ENCODE measurements at places on chromosomes 13 and 19.
A peak's percentile ranks its signal among the peaks of the same experiment; 100 is the strongest.

DNA sequence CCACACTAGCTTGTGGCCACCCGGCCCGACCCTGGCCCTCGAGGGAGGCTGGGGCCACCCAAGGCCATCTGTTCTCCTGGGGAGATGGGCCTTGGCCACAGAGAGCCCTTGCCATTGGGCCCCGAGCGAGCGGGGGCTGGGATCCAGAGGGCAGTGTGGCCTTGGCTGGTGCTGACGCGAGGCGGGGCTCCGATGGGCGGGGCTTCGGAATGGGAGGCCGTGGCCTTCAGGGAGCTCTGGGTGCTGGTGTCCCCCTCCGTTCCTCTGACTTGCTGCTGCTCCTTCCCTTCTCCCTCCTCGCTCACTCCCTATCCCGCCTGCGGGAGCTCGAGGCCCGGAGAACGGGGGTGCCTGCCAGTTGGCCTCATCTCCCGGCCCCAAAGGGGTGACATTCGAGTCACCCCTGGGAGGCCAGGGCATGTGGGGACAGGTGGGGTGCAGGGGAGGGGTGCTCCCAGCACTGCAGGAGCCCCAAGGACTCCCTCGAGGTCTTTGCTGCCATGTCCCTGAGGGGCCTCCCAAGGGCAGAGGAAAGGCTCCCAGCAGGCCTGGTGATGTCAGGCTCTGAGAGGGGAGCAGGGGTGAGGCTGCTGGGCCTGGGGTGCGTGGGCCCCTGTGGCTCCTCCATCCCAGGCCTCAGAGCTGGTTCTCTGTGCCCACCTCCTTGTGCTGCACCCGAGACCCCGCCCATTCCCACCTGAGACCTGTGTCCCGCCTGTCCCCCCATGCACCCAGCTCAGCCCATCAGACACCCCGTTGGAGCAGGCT, 4.2 kb downstream of the NCLN start:
- no peak for DNase-seq

DNA sequence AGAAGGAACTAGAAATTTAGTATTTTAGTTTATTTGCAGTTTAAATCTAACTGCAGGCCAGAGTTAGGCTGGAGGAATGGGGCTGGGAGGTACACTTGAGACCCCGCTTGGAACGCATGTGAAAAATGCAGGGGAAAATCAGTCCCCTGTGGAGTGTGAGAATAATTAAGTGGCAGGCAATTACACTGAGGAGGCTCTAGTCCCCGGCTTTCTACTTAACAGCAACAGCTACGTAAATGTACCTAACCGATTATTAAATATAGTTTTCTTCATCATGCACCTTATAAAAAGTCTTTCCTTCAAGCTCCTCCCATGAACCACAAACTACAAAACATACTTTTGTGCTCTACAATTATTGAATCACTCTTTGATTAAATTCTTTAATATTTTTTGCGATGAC, 804 bp downstream of the ZNF708 start:
- peak; percentile 12 for DNase-seq

DNA sequence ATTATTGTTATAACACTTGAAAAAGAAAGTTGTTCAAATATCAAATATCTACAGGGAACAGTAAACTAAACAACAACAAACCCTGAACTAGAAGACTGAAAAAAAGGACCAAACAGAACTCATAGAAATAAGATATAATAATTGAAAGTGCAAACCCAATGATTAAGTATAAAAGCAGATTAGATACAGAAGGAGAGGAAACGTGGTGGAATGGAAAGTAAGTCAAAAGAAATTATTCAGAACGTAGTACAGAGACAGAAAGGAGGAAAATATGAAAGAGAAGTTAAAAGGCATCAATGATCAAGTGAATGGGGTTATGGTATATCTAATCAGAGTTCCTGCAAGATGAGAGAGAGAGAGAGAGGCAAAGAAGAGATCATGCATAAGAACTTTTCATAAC, 174.2 kb upstream of the DACH1 start:
- no peak for DNase-seq

DNA sequence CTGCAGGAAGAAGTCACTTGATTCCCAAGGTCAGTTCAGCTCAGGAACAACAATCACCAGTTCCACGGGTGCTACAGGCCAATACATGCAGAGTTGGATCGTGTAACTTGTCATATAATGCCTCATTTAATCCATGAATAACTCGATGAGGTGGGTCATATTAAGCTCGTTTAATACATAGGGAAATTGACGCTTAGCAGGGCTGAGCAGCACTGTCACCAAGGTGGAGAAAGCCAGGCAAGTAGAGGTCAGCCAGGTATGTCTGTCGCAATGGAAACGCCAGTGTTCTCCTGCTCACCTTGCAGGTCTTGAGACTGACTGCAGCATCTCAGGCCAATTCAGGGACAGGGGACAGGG, 52.3 kb downstream of the CCDC70 start:
- DNase-seq = no peak

DNA sequence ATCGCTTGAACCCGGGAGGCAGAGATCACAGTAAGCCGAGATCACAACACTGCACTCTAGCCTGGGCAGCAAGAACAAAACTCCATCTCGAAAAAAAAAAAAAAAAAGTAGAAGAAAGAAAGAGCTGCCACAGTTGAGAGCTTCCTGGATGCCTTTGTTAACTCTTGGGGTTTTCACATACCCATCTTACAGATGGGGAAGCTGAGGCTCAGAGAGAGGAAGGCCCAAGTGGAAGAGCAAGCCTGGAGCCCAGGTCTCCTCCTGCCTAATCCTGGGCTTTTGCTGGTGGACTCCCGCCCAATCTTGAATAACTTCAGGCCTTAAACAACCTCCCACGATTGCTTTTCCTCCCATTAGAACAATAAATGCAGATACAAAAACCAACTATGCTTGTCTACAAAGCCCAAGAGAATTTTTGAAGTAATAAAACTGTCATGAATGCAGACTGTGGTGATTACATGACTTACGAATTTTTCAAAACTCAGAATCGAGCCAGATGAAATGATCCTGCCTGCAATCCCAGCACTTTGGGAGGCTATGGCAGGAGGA, 41.7 kb downstream of the LTBP4 start:
- DNase-seq = no peak

DNA sequence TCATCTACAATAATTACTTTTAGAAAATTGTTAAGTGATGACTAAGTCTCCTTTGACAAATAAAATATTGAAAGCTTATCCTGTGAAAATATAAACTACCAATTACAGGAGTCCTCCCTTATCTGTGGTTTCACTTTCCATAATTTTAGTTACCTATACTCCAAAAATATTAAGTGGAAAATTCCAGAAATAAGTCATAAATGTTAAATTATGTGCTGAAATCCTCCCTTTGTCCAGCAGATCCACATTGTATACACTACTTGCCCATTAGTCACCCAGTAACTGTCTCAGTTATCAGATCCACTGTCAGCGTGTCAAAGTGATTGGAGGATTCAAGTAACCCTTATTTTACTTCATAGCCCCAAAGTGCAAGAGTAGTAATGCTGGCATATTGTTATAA, 98.1 kb downstream of the SERP2 start:
- peak; percentile 73 for DNase-seq

- DNase-seq = no peak
These were observed 107.7 kb downstream of the RAB20 start for GRCh38 chr13:110453797-110454196.

GRCh38 chr13:102978168-102978567, 88.0 kb downstream of the SLC10A2 start:
- peak; percentile 35 for DNase-seq

DNA sequence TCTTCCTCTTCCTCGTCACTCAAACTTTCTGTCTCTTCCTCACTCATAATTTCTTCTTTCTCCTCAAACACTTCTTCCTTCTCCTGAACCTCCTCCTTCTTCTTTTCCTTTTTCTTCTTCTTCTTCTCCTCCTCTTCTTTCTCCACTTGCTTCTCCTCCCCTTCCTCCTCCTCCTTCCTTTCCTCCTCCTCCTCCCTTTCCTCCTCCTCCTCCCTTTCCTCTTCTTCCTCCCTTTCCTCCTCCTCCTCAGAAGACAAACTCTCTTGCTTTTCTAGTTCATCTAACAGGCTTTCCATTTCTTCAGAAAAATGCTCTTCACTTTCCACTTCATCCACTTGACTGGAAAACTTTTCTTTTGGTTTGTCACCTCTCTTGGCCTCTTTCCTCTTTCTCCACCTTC, 19.8 kb downstream of the WDR87 start:
- no peak for DNase-seq

DNA sequence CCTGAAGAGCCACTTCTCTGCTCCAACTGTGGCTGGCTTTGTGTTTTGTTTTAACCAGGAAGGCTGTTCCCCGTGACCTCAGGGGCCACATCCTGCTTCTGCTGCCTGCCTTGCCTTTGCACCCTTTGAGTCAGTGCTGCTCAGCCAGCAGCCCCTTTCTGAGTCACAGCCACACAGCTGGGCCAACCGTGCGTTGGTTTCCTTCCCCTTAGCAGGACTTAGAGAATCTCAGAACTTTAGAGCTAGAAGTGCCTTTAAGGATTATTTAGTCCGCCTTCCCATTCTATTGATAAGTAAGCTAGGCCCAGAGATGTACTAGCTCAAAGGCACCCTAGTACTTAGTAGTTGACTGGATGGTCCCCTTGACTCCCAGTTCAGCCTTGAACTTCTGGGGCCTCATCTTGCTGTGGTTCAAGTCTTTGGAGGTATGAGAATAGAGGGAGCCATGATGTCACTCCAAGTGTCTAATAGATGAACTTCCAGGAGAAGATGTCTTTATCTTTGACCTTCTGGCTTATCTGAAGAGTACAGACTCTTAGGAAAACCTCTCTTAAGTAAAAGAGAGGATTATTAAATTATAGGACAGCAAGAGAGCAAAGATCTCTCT, 8.0 kb downstream of the RGCC start:
- DNase-seq = peak; percentile 81

- no peak for DNase-seq
These were observed 16.9 kb upstream of the PROZ start for GRCh38 chr13:113141601-113141970.

DNA sequence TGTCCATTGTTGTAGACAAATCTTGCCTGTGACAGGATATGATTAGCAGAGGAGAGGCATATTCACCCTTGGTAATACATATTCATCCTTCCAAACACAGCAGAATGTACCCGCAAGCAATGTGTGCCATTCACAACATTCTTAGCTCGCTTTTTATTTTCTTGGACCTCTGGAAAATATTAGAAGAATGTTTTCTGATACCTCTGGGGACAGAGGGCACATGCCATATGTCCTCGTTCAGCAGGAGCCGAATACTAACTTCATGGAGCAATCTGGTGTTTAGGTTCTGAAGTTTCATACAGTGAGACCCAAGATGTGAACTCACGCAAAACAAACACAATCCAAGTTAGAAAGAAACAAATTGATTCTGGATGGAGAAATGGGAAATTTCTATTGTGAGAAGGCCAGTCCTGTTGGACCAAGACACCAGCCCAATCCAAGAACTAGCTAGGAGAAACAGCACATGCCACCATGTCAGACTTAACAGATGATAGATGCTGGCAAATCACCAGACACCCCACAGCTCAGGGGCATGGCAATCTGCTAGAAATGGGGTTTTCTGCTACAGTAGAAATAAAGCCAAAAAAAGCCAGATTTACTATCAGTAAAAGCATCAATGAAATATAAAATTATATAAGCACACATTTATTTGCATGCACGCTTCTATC, 297.4 kb downstream of the DCLK1 start:
- DNase-seq = peak; percentile 21

GRCh38 chr13:92734068-92734467, 492.5 kb upstream of the GPC6 start:
- no peak for DNase-seq

GRCh38 chr13:103066781-103067345, 646 bp upstream of the SLC10A2 start:
- no peak for DNase-seq

DNA sequence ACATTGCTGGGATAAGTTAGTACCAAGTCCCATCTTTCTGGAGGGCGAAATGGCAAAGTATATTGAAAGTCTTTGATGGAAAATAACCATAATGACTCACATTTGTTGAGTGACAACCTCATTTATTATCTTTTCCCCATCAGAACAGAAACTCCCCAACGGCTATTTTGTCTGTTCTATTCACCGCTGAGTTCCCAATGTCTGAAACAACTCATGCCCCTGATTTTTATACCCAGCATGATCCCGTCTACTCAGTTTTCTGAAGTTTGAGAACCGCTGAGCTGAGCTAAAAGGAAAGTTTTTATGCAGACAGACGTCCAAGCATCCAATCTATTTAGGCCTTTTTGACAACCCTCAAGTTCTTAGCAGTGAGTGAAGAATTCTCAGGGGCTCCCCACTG, 7.8 kb upstream of the TINCR start:
- DNase-seq = no peak

DNA sequence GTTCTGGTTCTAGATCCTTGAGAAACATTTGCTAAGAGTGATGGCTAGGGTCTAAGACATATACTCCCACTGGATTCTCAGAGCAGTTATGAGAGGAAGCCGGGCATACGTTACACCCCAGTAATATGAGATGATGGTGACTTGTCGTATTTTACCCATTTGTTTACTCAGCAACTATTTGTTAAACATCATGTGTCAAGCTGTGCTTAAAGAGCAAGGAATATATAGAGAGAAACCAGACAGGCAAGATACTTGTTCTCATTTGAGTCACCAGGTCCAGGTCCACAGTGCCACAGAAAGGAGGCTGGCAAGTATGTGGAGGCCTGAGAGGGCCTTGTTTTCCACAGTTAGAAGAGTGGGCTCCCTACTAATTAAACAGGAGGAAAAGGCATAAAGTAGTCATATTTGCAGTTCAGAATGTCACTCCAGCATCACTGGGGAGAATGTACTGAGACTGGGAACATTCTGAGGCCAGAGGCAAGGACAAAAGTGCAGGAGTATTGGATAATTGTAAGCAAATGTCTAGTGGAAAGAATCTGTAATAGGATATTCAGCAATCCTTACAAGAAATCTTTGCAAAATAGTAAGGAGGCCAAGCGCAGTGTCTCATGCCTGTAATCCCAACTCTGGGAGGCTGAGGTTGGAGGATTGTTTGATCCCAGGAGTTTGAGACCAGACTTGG, 142.2 kb downstream of the IRS2 start:
- no peak for DNase-seq

DNA sequence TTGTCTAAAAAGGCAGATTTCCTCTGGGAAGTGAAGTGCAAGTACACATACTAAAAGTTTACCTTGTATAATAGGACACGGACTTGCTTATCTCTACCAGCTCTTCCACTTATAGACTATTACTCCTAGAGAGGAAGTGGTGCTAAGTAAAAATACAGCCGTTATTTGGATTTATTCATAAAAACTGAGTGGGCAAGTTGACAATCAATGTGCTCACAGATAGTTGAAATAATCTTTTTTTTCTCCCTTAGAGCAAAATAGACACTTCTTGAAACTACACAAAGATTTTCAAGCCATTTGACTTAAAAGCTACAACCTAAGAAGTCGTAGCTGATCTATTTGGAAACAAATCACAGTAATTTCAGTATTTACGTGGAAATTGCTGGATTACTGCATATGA, 2584.7 kb upstream of the PCDH20 start:
- no peak for DNase-seq

- peak; percentile 96 for DNase-seq
These were observed 1.0 kb downstream of the GPR108 start for GRCh38 chr19:6736169-6736916.

DNA sequence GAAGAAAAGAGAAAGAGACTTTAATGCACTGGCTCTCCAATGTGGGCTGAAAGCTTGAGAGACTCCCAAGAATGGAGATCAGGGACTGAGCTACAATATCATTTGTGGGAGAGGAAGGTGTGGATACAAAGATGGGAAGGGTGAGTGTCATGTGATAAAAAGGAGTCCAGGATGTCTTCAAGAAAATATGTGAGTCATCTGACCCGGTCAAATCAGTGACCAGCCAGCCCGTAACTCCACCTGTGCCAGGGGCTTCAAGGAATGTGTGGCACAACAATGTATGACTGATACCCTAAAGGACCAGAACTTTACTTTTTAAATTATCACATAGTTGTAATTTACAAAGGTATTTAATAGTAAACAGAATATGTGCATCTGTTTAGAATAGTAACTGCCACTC, 97.2 kb downstream of the DOCK9 start:
- no peak for DNase-seq
